Kidney epithelial cell (primary cell): ENCODE measurements at places on chromosomes 12 and 14. TPM values are rescaled to one million over a fixed set of nuclear protein-coding genes. Genes with fewer than 3 reads are reported as not detected.

The CEBPE gene
- total RNA-seq = not detected in 2 replicates

The TXNDC16 gene
- 2.1 and 3.2 TPM in 2 replicates for total RNA-seq

- DNase-seq = no peak
Observed at GRCh38 chr14:100640471-100641273, 53.5 kb upstream of the BEGAIN start.

The STAC3 gene
- total RNA-seq = 0.71 TPM in 1 of 2 replicates, not detected in the other

The EML1 gene
- total RNA-seq = 6.4 and 11.6 TPM in 2 replicates

DNA sequence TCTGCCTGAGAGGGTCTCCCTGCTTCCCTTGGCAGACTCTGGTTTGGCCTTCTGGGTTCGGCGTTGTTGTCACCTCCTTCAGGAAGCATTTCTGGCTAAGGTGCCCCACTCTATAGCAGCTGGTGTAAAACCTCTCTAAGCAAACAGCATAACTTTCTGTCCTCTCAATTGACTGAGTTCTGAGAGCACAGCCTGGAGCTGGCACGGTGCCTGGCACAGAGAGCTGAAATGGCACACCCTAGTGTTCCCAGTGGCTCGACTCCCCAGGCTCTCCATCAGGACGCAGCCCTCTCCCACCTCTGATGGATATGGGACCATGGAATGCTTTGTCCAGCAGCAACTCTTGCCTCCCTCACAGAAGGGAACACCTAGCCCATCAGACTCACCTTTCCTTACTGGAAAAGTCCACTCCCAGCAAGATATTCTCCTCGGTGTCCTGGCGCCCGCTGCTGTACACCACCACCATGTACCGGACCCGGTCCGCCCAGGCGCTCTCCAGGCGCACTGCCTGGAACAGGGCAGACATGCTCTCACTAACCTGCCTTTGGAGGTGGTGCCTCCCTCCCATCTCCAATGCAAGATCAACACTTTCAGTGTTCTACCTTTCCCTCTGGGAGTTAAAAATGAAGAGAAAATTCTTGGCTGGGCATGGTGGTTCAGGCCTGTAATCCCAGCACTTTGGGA lies 40.6 kb downstream of the SSH1 start:
- no peak for DNase-seq

The TBC1D30 gene
- total RNA-seq = 3.7 and 4.6 TPM in 2 replicates

DNA sequence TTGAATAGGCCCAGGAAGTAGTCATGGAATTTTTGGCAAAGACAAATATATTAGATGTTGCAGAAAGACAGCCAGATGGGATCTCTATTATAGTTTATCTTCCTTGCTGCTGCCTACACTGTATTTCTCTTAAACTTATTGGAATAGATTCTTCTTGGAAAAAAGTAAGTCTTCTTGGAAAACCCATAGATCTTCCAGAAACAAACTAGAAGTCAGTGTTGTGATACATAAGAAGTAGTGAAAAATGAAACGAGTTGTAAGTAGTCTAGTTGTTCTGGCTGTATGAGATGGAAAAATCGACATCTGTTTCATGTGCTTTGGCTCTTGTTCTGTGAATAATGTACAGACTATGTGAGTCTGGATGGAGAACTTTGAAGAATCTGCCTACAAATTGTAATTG lies 29.0 kb downstream of the GLIPR1L2 start:
- no peak for DNase-seq

The DHH gene
- 0.04 TPM in 1 of 2 replicates, not detected in the other for total RNA-seq

The PLEKHG7 gene
- not detected in 2 replicates for total RNA-seq

The GIT2 gene
- total RNA-seq = 20.3 and 23.8 TPM in 2 replicates

DNA sequence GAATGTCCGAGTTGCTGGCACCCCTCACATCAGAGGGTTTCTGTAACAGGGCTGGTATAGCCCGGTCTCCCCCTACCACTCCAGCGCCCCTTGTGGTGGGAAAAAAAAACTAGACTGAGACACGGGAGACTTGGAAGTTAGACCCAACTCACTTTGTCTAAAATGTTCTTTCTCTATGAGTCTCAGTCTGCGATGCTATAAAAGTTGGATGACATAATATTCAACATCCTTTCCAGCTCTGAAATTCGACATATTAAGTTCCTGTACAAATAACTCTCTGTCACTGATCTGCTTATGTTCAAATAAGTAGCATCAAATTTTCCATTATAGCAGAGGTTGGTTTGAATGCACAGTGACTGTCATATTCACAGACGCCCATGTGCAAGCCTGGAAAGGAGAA lies 25.7 kb upstream of the TC2N start:
- no peak for DNase-seq

GRCh38 chr14:105199093-105199492 lies 18.0 kb upstream of the NUDT14 start:
- no peak for DNase-seq

The FOXG1 gene
- 0.17 TPM in 1 of 2 replicates, not detected in the other for total RNA-seq

- DNase-seq = no peak
Observed at GRCh38 chr12:110351119-110351518, 52.4 kb downstream of the ANAPC7 start.

The HAL gene
- total RNA-seq = 0.21 TPM in 1 of 2 replicates, not detected in the other

GRCh38 chr14:102941419-102942011 lies 19.1 kb downstream of the AMN start:
- no peak for DNase-seq

DNA sequence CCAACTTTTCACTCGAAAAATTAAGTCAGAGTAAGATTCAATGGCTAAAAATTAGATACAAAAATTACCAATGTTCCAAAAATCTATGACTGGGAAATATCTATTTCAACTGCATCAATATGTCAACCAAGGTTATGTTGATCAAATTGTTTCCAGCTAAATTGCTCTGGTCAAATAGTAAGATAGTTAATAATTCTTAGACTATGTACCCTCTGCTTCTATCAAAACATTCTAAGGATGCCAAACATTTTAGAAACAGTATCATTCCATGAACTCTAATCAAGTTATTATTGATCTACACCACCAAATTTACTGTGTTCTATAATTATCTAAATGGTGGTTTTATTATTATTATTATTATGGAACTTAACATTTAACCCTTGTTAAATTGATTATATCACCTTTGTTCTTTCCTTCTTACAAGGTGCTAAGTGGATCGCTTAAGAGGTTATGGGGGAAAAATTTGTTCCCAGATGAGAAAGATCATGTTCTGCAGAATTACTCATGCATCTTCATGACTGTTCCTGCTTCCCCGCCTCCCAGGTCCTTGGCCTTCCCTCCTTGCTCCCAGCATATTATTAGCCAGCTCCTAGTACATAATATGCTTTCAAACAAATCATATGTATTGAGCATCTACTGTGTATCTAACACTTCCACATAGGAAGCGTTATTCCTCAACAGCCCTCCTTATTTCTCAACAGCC lies 240.5 kb upstream of the KRR1 start:
- DNase-seq = no peak

DNA sequence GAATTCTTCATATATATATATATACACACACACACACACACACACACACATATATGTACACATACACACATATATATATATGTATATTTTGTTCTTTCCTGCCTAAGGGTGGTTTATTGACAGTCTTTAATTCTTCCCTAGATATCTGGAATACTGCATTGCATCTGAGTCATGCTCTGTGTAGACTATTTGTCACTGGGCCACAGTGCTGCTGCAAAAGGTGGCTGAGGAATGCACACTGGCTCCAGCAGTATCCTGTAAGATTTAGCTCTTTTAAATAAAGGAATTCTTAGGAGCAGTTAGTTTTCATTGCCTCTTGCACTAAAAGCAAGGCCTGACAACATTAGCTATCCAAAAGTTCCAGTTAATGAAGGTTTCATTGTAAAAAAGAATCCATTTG lies 200.9 kb downstream of the APAF1 start:
- no peak for DNase-seq
